Hippocampal formation (tissue), 2 donors: ENCODE measurements at places on chromosomes 12 and 14.

GRCh38 chr14:105894125-105894977 is 368.0 kb downstream of the TMEM121 start:
- no peak for DNase-seq

GRCh38 chr14:54906075-54906474 is 3.4 kb upstream of the GCH1 start:
- no peak for DNase-seq

- no peak for DNase-seq
These were observed 636.1 kb downstream of the KCNH5 start for GRCh38 chr14:62409169-62409568.

DNA sequence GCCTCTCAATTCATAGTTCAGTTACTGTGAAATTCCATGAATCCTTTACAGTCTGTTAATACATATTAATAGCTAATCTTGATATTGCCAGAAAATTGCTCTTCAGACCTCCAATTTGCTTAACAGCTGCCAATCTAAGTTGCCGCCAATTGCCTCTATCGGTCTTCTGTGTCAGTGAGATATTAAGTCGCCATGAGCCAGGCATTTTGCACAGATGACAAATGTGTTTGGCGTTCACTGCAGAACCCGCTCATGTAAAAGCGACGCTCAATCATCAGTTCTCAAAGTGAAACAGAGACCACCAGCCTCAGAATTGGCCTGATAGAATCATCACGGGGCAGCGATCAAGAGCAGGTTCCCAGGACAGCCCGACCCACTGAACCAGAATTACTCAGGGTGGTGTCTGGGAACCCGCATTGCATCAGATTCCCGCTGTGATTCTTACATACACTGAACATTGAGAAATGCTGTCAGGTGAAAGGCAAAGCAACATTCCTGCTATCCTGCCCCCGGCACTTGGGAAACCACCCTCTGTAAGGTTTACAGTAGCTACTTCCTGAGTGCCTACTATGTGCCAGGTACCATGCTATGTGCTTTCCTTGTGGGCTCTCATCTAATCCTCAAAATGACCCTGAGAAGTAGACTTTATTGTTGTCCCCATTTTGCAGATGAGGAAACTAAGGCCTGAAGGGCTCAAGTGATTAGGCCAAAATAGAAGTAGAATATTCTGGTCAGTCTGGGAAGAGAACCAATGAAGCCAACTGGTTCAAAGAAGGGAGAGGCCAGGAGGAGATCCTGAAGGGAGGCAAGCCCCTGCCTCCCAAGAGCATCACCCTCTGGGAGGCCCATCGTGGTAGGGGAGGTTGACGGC is 216.4 kb downstream of the SLC41A2 start:
- DNase-seq: no peak
